PC-3 (cell line): ENCODE measurements at places on chromosomes 12 and 14. TPM values are rescaled to one million over a fixed set of nuclear protein-coding genes. Genes with fewer than 3 reads are reported as not detected.

Gene BICDL1
- total RNA-seq: 3.6 and 5.8 TPM in 2 replicates

Gene SLC4A8
- total RNA-seq: 3.3 and 4.2 TPM in 2 replicates

Gene RD3L
- total RNA-seq: not detected in 2 replicates

Gene SERPINA3
- not detected in 2 replicates for total RNA-seq

Gene RASSF9
- total RNA-seq: 0.17 TPM in 1 of 2 replicates, not detected in the other

Gene DNAJC22
- total RNA-seq: 12.9 and 16.8 TPM in 2 replicates

Gene OTOGL
- 0.44 and 3.1 TPM in 2 replicates for total RNA-seq

Gene CLEC2A
- total RNA-seq: not detected in 2 replicates

Gene TAS2R30
- 0.66 and 2.0 TPM in 2 replicates for total RNA-seq

Gene RDH12
- not detected in 2 replicates for total RNA-seq

Gene DPF3
- total RNA-seq: 16.6 and 30.5 TPM in 2 replicates

Gene TAS2R42
- total RNA-seq: not detected in 2 replicates

Gene SLC38A4
- total RNA-seq: not detected in 2 replicates

Gene OASL
- total RNA-seq: 6.4 and 7.6 TPM in 2 replicates

Gene ADGRD1
- 0.18 TPM in 1 of 2 replicates, not detected in the other for total RNA-seq

Gene HOXC12
- 0.33 and 1.2 TPM in 2 replicates for total RNA-seq

Gene TAS2R13
- 0.11 and 0.86 TPM in 2 replicates for total RNA-seq

Gene APOF
- total RNA-seq: not detected in 2 replicates

Gene KCNMB4
- 2.6 and 3.0 TPM in 2 replicates for total RNA-seq

Gene SLC24A4
- not detected in 2 replicates for total RNA-seq

Gene ANKS1B
- 0.07 and 0.98 TPM in 2 replicates for total RNA-seq

Gene GUCY2C
- not detected in 2 replicates for total RNA-seq

Gene TAS2R9
- total RNA-seq: not detected in 2 replicates

Gene PIK3C2G
- total RNA-seq: not detected in 2 replicates

Gene B4GALNT3
- 3.7 and 5.0 TPM in 2 replicates for total RNA-seq

Gene POTEG
- 0.12 TPM in 1 of 2 replicates, not detected in the other for total RNA-seq

Gene PRIMA1
- total RNA-seq: 0.04 TPM in 1 of 2 replicates, not detected in the other

Gene TAS2R50
- total RNA-seq: 0.29 and 1.5 TPM in 2 replicates

Gene TMPRSS12
- total RNA-seq: not detected in 2 replicates

Gene FGF23
- total RNA-seq: not detected in 2 replicates
